ENCODE measurements at places on chromosomes 6 and 20.

GRCh38 chr6:130409418-130410100 is 43.7 kb downstream of the TMEM200A start:
- DNase-seq: no peak

DNA sequence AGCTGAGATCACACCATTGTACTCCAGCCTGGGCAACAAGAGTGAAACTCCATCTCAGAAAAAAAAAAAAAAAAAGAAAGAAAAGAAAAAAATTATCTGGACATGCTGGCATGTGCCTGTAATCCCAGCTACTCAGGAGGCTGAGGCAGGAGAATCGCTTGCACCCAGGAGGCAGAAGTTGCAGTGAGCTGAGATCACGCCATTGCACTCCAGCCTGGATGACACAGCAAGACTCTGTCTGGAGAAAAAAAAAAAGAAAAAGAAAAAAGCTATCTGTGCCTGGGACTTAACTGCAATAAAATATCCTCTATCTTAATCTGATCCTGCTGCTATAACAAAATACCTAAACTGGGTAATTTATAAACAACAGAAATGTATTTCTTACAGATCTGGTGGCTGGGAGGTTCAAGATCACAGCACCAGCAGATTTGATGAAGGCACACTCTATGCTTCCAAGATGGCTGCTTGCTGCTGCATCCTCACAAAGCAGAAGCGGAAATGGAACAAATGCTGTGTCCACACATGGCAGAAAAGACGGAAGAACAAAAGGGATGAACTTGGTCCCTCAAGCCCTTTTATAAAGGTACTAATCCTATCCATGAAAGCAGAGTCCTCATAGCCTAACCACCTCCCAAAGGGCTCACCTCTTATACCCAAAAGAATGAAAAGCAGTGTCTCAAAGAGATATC is 273.3 kb upstream of the JARID2 start:
- DNase-seq: no peak

DNA sequence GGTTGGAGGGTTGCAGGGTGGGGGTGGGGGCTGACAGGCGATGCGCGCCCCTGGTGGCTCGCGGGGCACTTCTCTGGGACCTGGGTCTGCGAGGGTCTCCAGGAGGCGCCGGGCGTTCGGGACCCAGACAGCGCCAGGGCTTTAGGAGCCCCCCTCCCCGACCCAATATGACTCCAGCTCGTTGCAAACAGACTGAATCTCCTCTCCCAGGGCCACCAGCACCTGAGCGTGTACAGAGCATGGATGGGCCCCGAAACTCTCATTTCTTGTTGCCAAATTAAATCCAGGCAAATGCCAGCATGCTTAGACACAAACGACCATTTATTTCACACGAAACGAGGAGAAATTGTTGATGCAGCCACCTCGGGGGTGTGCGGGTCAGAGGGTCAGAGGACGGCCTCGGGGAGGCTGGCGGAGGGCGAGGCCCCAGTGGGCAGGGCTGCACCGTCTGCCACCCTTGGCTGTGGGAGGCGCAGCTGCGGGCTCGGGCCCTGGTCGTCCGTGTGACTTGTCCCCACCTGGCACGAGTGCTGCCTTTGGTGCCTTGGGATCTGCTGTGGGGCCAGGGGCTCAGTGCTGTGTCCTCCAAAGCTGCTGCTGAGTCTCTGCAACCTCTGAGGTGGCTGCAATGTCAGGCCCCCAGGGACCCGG is 20.9 kb upstream of the GATA5 start:
- DNase-seq: peak; percentile 35

DNA sequence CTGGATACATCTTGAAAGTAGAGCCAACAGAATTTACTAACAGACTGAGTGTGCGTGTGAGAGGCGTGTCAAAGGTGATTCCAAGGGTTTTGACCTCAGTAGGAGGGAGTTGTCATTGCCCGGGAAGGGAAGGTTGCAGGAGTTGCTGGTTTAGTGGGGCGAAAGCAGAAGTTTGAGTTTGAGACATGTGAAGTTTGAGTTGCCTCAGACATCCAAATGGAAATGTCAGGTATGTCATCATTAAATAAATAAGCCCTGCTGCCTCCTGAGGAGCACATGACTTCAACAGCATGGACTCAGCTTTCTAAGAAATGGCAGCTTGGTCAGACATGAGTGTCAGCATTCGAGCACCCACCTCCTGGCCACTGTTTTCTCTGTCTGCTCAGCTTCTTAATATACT is 26.6 kb upstream of the TGM2 start:
- no peak for DNase-seq

DNA sequence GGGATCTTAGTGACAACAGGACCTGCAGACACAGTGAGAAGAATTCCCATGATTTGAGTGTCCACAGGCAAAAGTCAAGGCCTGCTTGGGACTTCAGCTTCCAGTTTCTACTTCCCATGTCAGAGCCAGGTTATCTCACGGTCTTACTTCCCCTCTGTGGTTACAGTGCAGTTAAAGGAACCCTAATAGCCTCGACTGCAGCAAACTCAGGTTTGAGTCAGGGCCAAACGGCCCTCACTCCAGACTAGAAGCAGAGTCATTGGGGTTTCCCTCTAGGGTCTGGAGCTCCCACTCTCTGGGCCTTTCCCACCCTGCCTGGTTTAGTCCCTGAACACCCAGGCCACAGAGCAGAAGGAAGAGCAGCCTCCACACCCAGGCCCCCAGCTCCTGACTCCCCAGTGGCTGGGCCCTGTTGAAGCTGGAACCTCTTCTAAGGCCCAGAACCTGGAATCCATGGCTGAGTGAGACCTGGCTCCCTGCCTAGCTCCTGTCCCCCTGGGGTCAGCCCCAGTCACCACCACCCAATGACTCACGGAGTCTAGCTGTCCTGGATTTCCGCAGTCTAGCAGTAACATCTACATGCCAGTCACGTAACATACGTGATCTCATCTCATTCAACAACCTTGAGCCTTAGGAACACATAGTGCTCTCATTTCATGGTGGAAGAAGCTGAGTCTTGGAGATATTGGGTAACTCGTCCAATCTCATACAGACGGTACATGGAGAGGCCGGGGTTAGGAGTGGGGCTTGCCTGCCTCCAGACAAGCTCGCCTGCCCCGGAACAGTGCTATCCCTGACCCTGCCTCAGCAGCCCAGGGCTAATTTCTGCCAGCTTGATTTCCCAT is 9.2 kb upstream of the GHRH start:
- DNase-seq: peak; percentile 63

GRCh38 chr20:9409981-9410380 is 104.4 kb upstream of the LAMP5 start:
- no peak for DNase-seq

- DNase-seq: no peak
Observed at GRCh38 chr20:24634855-24635254, 165.4 kb downstream of the SYNDIG1 start.

DNA sequence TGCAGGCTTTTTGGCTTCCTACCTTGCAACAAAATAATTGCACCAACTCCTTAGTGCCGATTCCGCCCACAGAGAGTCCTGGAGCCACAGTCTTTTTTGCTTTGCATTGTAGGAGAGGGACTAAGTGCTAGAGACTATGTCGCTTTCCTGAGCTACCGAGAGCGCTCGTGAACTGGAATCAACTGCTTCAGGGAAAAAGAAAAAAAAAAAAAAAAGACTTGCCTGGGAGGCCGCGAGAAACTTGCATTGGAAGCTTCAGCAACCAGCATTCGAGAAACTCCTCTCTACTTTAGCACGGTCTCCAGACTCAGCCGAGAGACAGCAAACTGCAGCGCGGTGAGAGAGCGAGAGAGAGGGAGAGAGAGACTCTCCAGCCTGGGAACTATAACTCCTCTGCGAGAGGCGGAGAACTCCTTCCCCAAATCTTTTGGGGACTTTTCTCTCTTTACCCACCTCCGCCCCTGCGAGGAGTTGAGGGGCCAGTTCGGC is 420 bp downstream of the SOX4 start:
- no peak for DNase-seq

- no peak for DNase-seq
Observed at GRCh38 chr6:70956451-70957283, at the start of gene B3GAT2. TSS of gene B3GAT2 (minus strand) at chr6:70957060. CDS start at chr6:70956429, 631 bp downstream.

DNA sequence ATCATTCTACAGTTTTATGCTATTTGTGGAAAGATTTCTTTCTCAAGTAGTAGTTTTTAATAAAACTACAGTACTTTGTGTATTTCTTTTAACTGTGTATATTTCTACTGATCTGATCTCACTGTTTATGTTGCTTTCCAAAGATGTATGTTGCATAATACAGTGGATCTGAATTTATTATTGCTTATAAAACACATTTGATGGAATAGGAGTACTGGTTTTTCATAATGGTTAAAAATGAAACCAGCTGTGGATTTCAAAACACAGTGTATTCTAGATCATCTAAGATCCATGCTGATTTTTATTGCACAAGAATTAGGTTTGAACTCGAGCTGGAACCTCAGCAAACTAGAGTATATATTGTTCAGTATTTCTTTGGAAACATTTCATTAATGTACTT is 8.0 kb downstream of the NKX2-4 start:
- no peak for DNase-seq
